Bone marrow (tissue), 2 donors: ENCODE measurements at places on chromosomes 6 and 20.

DNA sequence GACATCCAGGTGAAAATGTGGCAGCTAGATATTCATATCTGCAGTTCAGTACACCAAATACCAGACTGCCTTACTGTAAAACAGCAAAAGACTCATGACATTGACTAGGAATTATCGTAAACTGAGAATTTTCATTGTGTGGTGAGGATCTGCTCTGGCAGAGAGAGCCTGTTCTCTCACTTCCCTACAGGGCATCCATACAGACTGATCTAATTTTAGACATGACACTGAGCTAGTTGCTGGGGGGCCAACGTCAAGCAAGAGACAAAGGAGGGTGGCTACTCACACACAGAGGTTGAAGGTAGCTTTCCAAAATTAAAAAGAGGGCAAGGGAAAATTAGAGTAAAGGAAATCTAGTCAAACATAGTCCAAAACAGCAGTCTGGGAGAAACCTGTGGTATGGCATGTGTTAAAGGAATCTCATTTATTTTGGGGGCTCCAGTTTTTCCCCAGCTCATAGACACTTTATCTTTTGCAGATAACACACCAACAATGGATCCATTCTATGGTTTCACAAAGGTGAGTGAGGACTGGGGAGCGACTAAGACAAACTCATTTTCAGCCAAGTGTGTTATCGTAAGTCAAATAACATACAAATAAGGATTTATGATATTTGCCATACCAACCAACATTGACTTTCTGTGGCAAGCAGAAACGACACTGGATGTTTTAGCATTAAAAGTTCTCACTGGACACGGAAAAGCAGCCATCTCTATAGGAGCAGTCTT is 36.6 kb upstream of the NHSL1 start:
- no peak for DNase-seq

DNA sequence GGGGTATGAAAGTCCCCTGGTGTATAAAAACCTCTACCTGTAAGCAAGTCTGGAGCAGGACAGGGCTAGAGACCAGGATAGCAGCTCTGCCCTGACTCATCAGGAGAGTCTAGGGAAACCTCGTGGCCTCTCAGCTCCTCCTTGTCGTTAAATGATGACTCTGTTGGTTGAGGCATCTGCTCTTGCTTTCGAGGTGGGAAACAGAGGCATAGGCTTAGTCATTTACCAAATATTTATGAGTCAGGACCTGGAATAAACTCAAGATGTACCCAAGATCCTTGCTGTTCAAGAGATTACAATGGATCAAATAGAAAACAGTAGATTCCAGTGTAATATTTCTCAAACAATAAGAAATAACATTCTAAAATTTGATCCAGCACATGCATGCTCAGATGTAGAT is 5.5 kb downstream of the MANBAL start:
- no peak for DNase-seq

GRCh38 chr6:70171236-70171635 is 131.6 kb downstream of the COL9A1 start:
- DNase-seq = no peak

GRCh38 chr20:16671753-16672152 is 58.1 kb upstream of the SNRPB2 start:
- no peak for DNase-seq

- no peak for DNase-seq
Observed at GRCh38 chr6:14086701-14087100, 30.9 kb upstream of the CD83 start.

GRCh38 chr6:159720708-159721107 is 6.6 kb upstream of the WTAP start:
- no peak for DNase-seq
